ENCODE measurements at places on chromosomes 7 and 10.

DNA sequence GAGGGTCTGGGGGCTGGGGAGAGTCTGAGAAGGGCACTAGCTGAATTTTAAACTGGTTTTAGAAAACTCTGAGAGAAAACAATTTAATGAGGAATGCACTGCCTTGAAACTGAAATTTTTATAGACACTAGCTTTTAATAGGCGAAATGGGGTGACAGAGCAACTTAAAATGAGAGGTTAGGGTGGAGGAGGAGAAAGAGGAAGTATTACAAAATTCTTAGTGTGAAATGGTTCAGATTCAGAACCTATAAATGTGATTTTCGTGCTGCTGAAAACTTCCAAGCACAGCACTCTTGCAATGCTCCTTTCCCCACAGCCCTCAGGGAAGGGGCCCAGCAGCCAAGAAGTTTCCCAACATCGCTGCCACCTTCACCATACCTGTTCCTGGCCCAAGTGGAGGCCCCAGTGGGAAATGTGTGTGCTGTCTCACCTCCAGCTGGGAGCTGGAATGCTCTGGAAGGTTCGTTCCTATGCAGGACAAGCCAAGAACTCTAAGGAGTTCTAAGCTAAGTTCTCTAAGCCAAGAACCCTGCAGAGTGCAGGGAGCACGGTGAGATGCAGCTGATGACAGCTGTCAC lies 60.0 kb downstream of the ATXN7L1 start:
- no peak for DNase-seq

DNA sequence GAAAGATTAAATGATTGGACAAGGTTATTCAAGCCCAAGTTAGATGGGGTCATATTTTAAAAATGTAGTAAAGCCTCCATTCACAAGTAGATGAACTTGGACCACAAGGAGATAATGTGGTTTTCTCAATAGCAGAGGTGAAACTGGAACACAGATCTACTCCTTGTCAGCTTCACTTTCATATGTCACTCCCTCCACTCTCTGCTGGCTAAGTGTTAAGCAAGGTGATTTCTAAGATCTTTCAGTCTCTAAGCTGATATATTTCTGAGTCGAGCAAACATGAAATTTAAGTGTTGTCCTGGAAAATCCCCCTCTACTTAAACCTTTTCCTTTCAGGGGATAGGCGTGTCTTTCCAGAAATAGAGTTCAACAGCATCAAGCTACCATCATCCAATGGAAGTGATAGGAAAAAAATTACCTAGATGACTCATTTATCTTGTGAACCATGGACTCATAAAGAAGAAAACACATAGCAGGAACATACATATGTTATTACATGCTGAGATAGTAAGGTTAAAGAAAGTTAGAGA lies 275.0 kb downstream of the PTEN start:
- no peak for DNase-seq

DNA sequence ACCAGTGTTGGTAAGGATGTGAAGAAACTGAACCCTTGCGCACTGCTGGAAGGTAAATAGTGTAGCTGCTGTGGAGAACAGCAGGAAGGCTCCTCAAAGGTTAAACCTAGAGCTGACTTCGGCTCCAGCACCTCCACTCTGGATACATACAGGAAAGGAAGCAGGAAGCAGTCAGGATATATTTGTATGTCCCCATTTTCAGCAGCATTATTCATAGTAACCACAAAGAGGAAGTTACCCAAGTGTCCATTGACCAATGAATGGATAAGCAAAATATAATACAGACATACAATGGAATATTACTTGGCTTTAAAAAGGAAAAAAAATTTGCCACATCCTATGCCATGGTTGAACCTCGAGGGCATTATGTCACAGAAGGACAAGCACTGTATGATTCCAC lies 15.0 kb downstream of the RET start:
- no peak for DNase-seq

DNA sequence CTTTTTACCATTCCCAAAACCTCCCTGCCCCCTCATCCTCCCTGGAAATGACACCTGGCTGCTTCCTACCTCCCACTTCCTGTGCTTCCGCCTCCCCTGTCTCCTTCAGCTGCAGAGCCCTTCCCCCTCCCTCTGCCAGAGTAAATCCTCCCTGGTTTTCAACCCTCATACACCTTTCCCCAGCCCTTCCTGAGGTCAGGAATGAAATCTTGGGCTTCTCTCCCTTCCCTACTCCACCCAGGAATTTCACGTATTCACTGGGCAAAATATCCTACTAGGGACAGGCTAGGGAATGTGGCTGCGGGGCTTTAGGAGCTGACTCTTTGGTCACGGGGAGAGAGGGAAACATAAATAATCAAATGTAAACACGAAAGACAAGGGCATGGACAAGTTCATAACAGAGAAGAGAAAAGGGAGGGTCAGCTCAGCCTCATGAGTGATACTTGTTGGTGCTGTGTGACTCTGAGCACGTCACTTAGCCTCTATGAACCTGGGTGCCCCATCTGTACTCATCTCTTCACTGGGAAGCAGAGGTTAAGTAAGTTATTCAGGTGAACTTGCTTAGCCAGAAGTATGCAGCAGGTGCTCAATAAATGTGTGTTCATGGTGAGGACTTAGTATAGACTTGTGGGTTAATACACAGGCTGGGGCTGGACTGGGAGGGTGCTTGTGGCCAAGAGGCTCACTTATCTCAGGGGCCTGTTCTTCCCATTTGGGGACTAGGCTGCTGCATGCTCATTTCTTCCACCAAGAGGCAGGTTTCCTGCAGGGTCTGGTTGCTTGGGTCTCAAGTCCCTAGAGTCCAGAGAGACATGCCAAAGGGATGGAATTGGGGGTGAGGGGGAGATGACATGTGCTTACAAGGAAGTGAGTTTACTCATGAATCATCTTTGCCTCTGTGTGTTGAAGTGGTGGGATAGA lies 10.0 kb upstream of the DUSP5 start:
- DNase-seq = peak; percentile 56

DNA sequence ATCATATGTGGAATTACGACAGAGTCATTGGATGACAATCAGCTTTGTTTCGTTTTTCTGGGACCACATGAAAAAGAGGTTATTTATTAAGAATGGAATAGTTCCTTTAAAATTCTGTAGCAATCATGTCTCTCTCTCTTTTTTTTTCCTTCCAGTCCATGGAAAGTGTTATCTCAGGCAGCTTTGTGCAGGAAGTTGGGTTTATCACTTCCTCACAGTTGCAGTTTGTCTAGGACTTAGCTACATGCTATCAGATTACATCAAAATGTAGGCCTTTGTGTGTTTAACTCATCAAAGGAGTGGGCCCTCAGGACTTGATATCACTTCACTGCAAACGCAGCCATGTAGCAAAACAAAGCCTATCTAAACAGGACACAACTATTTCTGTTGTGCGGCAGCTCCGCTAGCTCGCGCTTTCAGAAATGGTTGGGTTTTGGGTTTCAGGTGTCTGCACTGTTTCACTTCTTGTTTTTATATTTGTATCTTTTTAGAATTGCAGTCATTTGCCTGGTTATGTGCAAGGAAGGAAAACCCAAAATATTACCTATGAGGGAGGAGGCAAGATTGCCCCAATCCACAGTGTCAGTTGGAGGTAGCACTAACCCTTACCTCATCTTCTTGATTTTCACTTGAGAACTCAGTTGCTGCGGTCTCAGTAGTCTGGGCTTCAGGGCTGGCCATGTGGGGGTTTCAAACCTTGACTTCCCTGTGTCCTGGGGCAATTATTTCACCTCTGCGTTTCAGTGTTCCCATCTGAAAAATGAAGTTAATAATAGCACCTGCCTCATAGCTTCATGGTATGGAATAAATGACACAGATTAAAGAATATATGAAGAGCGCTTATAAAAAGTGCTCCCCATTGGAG lies 66.7 kb downstream of the HHEX start:
- DNase-seq = peak; percentile 46

- no peak for DNase-seq
Observed at GRCh38 chr10:33939892-33940291, 605.4 kb upstream of the NRP1 start.

DNA sequence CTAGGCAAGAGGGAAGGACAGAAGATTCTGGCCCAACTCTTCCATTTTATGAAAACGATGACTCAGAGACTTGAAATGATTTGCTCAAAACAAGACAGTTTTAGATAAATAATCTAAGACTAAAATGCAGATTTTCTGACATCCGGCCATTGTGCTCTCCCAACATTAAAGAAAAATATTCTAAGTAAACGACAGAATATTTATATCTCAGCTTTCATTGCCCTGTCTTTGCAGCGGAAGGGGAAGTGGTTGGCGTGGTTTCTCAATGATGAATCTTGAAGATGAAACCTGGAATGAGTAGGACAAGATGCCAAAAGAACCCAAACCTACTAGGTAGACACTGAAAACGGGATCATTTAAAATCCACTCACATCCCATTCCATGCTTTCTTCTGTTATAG lies 28.9 kb upstream of the NPY start:
- DNase-seq = no peak

GRCh38 chr10:35895331-35895730 lies 253.2 kb upstream of the FZD8 start:
- peak; percentile 47 for DNase-seq
